ENCODE measurements at places on chromosomes 7 and 10.

DNA sequence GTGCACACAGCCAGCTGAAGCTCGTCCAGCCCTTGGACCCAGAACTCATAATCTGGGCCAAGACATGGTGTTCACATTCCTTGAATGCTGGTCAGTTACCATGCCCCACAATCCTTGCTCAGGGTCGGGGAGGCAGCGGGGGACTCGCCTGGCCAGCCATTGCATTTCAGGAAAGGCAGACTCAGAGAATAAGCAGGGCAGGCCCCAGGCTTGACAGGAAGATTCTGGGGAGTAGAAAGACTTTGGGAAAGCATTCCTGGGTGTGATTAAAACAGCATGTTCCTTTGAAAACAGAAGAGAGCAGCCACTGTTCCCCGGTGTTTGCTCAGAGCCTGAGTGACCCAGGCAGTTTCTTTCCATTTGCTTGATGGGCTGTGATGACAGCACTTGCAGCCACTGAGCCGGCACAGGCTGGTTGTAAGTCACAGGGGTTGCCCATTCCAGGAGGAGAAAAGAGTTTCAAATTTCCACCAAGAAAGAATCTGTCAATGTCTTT, 473.7 kb downstream of the TYW1 start:
- peak; percentile 5 for DNase-seq

- no peak for DNase-seq
These were observed 216.9 kb downstream of the DYNC1I1 start for GRCh38 chr7:95989301-95989700.

GRCh38 chr10:21297603-21298383, 227.7 kb downstream of the SKIDA1 start:
- DNase-seq, result no peak

DNA sequence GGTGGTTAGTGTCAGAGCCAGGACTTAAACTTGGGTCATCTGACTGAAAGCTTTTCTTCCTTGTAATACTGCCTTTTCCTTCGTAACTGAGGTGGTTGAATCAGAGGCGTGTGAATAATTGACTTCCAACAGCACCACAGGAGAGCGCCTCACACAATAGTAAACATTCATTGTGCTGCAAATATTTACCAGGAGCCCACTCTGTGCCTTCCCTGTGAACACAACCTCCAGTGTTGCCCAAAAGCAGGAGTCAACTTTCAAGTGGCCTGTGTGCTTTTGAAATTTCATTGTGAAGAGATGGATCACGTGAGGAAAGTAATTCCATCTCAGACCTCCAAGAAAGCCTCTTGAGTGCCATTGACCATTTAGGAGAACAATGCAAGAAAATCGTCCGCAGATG, 60.2 kb downstream of the ADRA2A start:
- no peak for DNase-seq

DNA sequence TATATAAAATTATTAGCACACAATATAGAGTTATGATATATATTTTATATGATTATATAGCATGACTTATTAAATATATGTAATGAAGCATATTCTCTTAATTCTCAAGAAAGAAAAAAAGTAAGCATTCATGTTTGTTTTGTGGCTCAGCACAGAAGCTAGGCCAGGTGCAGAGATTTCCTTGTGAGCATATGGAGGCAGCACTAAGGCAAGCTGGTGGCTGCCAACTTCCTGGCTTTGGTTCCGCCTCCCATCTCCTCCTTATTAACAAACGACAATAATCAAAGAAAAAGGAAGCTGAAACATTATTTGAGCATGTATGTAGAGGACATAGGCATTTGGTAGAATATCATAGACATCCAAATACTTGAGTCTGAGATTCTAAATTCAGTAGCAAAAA, 130.3 kb downstream of the ST7 start:
- DNase-seq, result no peak

DNA sequence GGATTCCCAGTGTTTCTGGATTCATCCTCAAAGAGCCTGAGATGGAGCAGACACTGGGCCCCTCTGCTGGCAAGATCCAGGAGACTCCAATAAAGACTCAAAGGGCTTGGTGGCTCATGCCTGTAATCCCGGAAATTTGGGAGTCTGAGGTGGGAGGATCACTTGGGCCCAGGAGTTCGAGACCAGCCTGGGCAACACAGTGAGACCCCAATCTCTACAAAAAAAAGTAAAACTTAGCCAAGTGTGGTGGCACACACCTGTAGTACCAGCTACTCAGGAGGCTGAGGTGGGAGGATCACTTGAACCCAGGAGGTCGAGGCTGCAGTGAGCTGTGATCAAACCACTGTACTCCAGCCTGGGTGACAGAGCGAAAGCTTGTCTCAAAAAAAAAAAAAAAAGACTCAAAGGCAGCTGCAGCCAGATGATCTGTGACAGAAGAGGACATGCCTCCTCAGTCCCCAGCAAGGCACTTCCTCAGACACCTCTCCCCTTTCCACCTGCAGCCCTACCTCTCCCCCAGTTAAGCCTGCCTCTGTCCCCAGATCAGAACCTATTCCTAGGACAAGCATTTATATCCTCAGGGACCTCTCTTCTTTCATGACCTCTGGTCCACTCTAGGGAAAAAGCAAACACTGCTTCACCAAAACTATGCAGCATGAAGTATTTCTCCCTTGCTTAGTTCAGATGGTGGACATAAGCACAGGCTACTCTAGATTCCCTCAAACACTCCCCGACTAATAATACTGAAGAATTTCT, 27.9 kb downstream of the PDLIM1 start:
- no peak for DNase-seq

DNA sequence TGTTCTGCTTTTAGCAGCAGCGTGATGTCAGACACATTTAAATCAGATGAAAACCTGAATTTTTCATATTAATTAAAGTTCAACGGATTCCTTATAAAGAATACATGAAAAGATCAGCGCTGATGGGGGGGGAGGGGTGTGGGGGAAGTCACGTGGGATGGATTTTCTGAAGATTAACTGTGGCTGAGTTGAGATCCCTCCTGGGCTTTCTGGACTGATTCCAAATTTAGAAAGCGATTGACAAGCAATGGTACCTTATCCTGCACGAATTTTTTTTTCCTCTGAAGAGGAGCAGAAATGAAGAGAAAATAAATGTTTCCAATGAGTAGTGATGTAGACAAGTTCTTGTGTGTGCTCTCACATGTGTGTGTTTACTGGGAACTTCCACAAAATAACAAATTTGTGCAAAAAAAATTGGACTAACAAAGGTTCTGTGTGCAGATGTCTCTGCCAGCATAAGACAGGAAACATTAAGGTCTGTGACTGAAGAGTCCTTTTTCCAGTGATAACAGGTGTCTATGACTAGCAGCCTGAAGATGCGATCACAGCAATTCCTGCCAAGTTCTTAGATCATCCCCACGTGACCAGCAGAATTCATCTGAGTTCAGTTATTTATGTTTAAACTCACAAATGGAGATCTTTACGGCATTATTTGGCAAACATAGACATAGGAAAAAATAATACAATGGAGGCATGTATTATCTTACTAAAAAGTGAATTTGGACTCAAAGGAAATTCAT, 585.2 kb upstream of the CELF2 start:
- no peak for DNase-seq

GRCh38 chr10:132588301-132589013, 50.9 kb downstream of the INPP5A start:
- no peak for DNase-seq

Data from fibroblast of skin of left quadriceps (primary cell).